Stimulated activated CD4-positive, alpha-beta T cell treated with anti-CD3 and anti-CD28 coated beads, TNF-alpha, amount 100 ng/mL, for 1 hour (primary cell): ENCODE measurements at places on chromosomes 3 and 15.
A peak's percentile ranks its signal among the peaks of the same experiment; 100 is the strongest.

- DNase-seq, result no peak
These were observed 470.1 kb upstream of the THBS1 start for GRCh38 chr15:39110746-39111145.

DNA sequence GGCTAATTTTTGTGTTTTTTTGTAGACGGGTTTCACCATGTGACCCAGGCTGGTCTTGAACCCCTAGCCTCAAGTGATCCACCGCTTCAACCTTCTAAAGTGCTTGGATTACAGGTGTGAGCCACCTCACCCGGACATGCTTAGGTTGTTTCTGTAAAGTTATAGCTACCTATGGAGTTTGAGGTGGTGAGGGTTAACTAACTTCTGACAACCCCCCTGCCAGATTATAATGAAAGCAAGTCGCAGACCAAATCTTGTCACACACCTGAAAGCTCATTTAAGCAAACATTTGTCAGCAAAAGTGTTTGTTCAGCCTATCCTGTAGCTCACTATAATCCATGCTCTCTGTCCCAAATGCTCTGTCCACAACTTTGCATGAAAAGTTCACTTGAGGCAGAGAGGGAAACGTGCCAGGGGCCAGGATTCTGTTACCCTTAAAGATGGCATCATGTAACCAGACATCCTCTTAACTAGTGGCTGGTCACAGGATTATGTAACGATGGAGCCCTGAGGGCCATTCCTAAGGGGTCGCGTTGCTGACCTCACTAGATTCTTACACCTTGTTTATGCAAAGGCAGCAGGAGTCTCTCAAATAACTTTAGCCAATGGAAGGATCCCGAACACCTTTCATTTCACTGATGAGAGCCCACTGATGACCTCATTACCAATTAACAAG lies 24.1 kb upstream of the SENP5 start:
- no peak for DNase-seq

GRCh38 chr3:159451482-159451881 lies 537.2 kb upstream of the IL12A start:
- DNase-seq, result no peak

DNA sequence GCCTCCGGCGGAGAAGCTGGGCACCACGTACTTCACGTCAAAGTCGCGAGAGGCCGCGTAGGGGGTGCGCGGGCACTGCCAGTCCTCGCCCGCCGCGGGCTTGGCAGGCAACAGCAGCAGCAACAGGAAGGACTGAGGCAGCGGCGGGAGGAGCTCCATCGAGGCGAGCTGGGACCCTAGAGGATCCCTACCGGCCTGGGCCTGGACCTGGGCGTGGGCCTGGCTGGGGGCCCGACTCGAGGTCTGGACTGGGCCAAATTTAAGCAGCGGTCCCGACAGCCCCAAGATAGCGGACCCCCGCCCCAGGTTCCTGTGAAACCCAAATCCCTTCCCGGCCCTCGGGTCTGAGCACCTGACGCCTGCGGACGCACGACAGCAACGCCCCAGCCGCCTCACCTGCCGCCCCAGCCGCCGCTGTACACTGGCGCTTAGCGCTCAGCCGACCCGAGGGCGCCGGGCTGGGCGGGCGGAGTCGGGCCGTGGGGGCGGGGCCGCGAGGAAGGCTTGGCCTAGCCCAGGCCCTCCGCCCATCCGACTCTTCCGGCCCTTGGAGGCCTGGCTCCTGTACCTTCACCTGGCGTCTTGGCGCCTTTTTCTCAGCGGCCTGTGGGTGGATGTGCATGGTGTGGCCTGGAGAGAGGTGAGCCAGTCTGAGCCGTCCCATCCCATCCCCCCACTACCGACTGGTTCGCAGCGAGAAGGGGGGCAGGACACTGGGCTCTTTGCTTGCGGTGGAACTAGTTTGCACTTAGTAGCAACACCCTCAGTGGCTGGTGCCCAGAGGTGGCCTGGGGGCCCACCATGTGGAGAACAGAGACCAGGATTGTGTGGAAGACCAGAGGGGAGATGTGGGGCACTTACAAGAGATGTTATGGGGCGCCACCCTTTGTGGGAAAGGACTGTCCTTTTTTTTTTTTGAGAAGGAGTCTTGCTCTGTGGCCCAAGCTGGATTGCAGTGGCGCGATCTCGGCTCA lies at the start of gene MST1R:
Gene MST1R, minus strand, starts transcription at position 423 of the 974 bp plus-strand sequence. Its CDS starts 264 bp downstream, at position 159.
- peak; percentile 64 for DNase-seq

DNA sequence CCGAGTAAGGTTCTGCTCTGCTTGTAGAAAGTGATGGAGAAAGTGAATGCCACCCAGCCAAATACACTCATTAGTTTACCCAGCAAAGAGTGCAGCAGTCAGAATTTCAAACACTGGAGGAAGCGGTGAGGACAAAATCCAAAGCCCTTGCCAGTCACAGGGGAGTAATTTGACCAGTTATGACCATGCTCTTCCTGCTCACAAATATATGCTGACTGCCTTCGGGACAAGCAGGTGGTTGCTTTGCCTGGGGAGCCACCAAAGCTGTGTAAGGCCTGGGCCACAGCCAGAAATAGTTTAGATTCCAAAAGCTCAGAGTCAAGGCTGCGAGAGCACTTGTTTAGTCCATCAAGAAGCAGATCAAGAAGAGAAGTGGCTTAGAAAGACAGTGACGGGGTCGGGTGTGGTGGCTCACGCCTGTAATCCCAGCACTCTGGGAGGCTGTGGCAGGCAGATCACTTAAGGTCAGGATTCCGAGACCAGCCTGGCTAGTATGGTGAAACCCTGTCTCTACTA lies 51.0 kb upstream of the ATP13A3 start:
- DNase-seq, result no peak

DNA sequence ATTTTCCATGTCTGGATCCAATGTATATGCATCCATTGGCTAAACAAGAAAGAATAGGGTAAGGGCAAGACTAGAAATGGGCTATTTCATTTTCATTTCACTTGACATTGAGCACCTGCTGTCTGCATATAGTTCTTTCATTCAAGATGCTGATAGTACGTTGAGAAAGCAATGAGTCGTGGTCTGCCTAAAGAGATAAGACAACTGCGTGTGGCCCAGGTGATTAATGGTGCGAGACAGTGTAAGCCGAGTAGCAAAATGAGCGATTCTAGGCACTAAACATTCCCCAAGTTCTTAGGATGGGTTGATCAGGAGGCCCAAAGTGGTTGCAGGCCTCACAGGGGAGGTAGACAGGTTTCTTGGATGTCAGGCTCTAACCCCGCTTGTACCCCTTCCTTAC lies 235.4 kb downstream of the PDCD6IP start:
- DNase-seq, result no peak
